Tibial nerve (tissue), 4 donors: ENCODE measurements at places on chromosomes 2 and 18. TPM values are rescaled to one million over a fixed set of nuclear protein-coding genes. Genes with fewer than 3 reads are reported as not detected.

- DNase-seq = peak; percentile 82
- no peak overlapping the region for H3K4me3 ChIP-seq
- no peaks in the 10 kb centered on the region for H3K27me3 ChIP-seq
- H3K4me1 ChIP-seq = no peaks in the 10 kb centered on the region
Measured at GRCh38 chr2:229407170-229407569, 136.1 kb upstream of the PID1 start.

Gene CPLX4
- not detected for total RNA-seq

- H3K4me3 ChIP-seq = no peak overlapping the region
- H3K27me3 ChIP-seq = no peaks in the 10 kb centered on the region
- H3K4me1 ChIP-seq = no peaks in the 10 kb centered on the region
- H3K36me3 ChIP-seq = no peaks in the 10 kb centered on the region
- no peak for DNase-seq
Measured at GRCh38 chr18:11000071-11000470, 149.3 kb downstream of the PIEZO2 start.

Gene CKAP2L
- not detected for total RNA-seq

DNA sequence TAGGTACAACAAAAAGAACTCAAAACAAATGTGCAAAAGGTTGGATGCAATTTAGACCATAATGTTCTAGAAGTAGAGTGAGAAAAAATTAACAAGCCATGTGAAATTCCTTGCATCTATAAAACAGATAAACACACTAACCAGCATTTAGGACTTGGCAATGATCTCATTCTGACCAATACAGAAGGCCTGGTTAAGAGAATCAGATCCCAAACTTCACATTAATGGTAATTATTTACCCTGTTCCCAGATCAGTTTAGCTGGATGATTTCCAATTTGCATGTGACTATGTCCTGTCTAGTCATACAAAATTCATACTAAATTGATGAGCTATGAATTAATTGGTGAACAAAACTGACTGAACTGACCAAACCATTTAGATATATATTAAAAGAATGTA, 98.4 kb upstream of the FIGN start:
- H3K4me1 ChIP-seq = no peaks in the 10 kb centered on the region
- DNase-seq = no peak
- no peaks in the 10 kb centered on the region for H3K36me3 ChIP-seq
- no peak overlapping the region for H3K4me3 ChIP-seq
- no peaks in the 10 kb centered on the region for H3K27me3 ChIP-seq

DNA sequence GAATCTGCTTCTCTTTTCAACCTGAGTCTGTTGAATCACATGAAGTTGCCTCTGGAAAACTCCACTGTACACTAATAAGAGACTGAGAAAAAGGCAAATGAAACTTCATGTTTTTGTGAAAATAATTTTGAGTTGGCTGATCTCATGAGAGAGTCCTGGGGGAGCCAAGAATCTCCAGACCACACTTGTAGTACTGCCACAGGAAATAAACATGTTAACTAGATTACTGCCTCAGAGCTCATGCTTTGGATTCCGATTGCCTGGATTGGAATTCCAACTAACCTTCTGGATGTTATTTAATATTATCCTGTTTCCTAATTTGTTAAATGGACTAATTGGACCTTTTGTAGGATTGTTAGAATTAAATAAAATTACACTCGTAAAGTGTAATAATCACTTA, 25.2 kb downstream of the NUP35 start:
- H3K27ac ChIP-seq = no peak overlapping the region
- H3K4me1 ChIP-seq = no peaks in the 10 kb centered on the region
- no peak for DNase-seq
- no peaks in the 10 kb centered on the region for H3K27me3 ChIP-seq
- H3K4me3 ChIP-seq = no peak overlapping the region

DNA sequence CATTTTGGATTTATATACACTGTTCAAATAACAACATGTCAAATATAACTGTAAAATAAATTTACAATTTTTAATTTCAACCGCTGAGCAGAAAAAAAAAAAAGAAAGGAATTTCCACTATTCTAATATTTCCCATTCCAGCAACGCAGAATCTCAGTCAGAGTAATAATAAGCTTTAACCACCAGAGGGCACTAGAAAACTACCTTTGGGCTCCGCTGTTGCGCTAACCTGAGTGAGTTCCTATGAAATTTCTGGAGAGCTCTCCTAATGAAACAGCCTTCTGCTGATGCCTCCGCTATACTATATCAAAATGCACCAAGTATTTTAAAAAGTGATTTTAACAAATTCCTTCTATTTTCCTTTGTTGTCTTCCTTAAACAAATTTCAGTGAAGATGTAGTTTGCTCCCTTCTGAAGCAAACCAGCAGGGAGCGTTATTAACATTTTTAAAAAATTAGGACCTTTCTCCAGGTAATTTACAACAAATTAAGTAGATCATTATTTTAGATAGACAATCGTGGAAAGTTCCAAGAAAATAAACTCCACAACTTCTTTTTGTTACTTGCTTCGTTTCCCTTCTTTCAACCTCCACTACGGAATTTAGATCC, 23.0 kb downstream of the ERMN start:
- H3K36me3 ChIP-seq = no peaks in the 10 kb centered on the region
- no peak for DNase-seq
- no peak overlapping the region for H3K4me3 ChIP-seq
- no peak overlapping the region for H3K27ac ChIP-seq
- H3K4me1 ChIP-seq = peaks cover 4% of the 10 kb centered on the region

DNA sequence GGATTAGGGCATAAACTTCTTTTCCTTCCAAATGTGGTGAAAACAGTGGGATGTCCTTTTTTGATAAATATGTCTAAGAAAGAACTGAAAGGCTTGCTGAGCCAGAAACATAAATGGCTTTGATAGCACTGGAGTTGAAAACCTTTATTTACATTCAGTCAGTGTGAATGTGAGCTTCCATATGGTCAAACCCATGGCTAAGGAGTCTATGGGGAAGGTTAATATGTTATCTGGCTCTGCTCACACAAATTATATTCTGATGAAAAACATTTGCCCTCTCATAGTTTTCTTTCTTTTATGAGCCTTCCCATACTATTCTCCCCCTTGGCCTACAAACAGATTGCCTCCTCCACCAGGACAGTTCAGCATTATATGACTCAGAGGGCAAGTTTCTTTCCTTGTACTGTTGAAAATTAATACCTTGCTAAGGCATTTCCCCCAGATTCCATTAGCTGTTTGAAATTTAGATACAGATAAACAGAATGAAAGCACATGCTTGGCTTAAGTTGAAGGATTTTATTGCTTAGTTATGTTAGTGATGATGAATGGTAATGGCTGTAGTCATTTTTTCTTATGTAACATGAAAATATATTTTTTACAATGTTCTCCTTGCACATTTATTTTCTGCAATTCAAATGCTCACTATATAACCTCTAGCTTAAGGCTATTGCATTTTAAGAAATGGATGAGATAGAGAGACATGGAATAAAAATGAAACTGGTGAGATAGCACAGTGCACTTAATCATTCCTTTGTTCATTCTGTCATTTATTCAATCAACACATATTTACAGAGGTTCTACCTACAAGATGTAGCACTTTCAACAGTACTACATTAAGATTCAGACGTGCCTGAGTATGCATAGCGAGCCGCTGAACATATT, 544.1 kb downstream of the LRRTM4 start:
- no peak for DNase-seq
- H3K27ac ChIP-seq = no peak overlapping the region
- H3K27me3 ChIP-seq = no peaks in the 10 kb centered on the region
- no peak overlapping the region for H3K4me3 ChIP-seq
- H3K36me3 ChIP-seq = no peaks in the 10 kb centered on the region
- H3K4me1 ChIP-seq = no peaks in the 10 kb centered on the region

Gene WDR35
- 24.3 TPM for total RNA-seq

Gene EFR3B
- total RNA-seq = 7.1 TPM

- H3K36me3 ChIP-seq = no peaks in the 10 kb centered on the region
- DNase-seq = no peak
- H3K27ac ChIP-seq = no peak overlapping the region
- no peak overlapping the region for H3K4me3 ChIP-seq
Measured at GRCh38 chr18:24321071-24321470, 76.6 kb downstream of the OSBPL1A start.

Gene KLHL30
- total RNA-seq = 1.5 TPM

GRCh38 chr18:79682481-79682880, 2.9 kb downstream of the CTDP1 start:
- DNase-seq = no peak
- no peaks in the 10 kb centered on the region for H3K36me3 ChIP-seq
- no peak overlapping the region for H3K27ac ChIP-seq
- peaks cover 38% of the 10 kb centered on the region for H3K4me1 ChIP-seq
- no peaks in the 10 kb centered on the region for H3K27me3 ChIP-seq
- H3K4me3 ChIP-seq = no peak overlapping the region

Gene AMER3
- not detected for total RNA-seq

- H3K4me3 ChIP-seq = no peak overlapping the region
- H3K27ac ChIP-seq = no peak overlapping the region
- DNase-seq = no peak
- no peaks in the 10 kb centered on the region for H3K4me1 ChIP-seq
Measured at GRCh38 chr2:217614498-217614897, 388.3 kb downstream of the TNS1 start.

Gene OTOF
- 0.22 TPM for total RNA-seq

Gene PLGLB1
- total RNA-seq = 11.4 TPM

DNA sequence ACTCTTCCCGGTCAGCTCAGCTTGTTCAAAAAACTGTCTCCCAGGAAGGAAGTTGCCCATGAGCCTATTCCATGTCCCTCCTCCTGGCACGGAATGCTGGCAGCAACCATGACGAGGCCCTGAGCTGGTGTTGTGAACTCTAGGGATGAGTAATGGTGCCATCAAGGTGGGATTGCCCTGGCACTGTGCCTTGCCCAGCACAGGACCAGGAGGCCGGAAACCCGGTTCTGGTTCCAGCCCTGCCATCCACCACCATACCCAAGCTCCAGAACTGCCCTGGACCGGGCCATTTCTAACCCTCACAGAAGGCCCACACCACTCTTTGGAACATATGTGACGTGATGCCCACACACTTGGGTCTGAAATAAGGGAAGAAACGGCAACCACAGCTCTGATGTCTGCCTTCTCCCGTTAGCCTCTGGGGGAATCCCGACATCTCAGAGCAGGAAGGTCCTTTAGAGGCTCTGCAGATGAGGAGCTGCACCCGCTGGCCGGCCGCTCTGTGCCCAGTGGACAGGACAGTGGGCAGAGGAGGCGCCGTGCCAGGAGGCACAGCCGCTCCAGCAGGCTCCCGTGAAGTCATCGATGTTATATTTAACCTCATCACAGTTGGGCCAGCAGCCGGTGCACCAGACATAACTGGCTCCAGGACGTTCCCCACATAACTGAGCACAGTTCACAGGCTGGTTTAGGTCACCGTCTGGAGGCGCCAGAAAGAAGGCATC, 462.1 kb upstream of the ID2 start:
- no peaks in the 10 kb centered on the region for H3K27me3 ChIP-seq
- H3K4me1 ChIP-seq = no peaks in the 10 kb centered on the region
- no peak overlapping the region for H3K4me3 ChIP-seq
- H3K27ac ChIP-seq = no peak overlapping the region
- no peaks in the 10 kb centered on the region for H3K36me3 ChIP-seq

DNA sequence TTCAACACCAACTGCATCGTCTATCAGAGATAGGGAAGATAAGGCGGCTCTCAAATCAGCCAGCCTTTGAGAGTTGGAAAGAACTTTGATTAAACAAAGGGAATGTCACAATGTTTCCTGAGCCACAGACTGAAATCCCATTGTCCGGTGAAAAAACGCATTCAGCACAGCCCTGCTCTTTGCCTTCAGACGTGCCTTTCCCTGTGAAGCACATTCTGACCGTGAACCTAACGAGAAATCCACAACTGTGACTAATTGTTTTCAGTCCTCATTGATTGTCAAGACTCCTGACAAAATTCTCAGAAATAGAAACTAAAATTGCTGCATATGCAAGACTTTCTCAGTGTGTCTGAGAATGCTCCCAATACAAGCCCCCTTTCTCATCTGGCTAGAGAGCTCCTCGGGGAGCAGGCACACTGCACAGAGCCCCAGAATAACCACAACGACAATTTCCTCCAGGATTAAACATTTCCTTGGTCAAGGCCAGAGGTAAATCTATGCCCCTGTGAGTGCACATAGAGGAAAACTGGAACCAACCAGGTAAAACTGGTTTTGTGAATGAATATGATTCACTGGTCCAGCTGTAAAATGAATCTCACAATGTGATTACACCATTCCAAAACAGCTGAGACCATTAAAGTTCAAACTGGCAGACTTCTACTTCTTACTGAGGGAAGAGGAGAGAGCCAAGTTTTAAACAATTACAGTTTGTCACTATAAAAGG, 561.9 kb upstream of the ID2 start:
- H3K4me3 ChIP-seq = no peak overlapping the region
- peaks cover 32% of the 10 kb centered on the region for H3K4me1 ChIP-seq
- no peaks in the 10 kb centered on the region for H3K27me3 ChIP-seq
- no peak overlapping the region for H3K27ac ChIP-seq

Gene SLC30A3
- total RNA-seq = not detected

GRCh38 chr18:31744321-31745067, 16.2 kb downstream of the SLC25A52 start:
- H3K27me3 ChIP-seq = no peaks in the 10 kb centered on the region
- H3K4me3 ChIP-seq = no peak overlapping the region
- H3K27ac ChIP-seq = no peak overlapping the region

- no peaks in the 10 kb centered on the region for H3K27me3 ChIP-seq
- no peaks in the 10 kb centered on the region for H3K36me3 ChIP-seq
- H3K4me3 ChIP-seq = no peak overlapping the region
- H3K4me1 ChIP-seq = no peaks in the 10 kb centered on the region
- no peak for DNase-seq
Measured at GRCh38 chr18:44901283-44901682, 220.6 kb downstream of the SETBP1 start.

DNA sequence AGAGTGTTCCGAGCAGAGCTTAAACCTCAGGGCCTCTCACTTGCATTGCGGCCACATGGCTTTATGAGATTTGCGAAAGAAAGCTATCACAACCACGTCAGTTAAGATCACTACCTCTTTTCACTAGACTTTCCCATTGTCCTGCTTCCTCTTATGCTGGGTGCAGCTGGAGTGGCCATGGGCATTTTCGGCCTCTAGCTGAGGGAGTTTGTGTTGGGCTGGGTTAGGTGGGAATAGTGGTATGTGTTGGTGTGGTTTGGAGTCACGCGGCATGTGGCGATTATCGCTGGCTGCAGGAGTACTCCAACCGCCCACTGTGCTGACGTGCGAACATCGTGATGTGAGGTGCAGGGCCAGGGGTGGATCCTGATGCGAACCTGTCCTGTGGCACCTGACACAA, 27.1 kb downstream of the RALB start:
- no peak overlapping the region for H3K4me3 ChIP-seq
- H3K27ac ChIP-seq = no peak overlapping the region
- H3K27me3 ChIP-seq = no peaks in the 10 kb centered on the region
- H3K36me3 ChIP-seq = peaks cover 54% of the 10 kb centered on the region

- peaks cover 10% of the 10 kb centered on the region for H3K36me3 ChIP-seq
- DNase-seq = no peak
- H3K27me3 ChIP-seq = no peaks in the 10 kb centered on the region
- no peaks in the 10 kb centered on the region for H3K4me1 ChIP-seq
Measured at GRCh38 chr2:98459496-98460175, 15.0 kb downstream of the INPP4A start.

Gene SNTG2
- total RNA-seq = 9.0 TPM

GRCh38 chr2:80438686-80439085, 134.1 kb upstream of the LRRTM1 start:
- no peak overlapping the region for H3K4me3 ChIP-seq
- H3K36me3 ChIP-seq = no peaks in the 10 kb centered on the region
- no peaks in the 10 kb centered on the region for H3K27me3 ChIP-seq
- no peak overlapping the region for H3K27ac ChIP-seq
